ENCODE measurements at places on chromosomes 7 and 10.

- DNase-seq: no peak
These were observed 80.6 kb upstream of the LAMB4 start for GRCh38 chr7:108210796-108211195.

DNA sequence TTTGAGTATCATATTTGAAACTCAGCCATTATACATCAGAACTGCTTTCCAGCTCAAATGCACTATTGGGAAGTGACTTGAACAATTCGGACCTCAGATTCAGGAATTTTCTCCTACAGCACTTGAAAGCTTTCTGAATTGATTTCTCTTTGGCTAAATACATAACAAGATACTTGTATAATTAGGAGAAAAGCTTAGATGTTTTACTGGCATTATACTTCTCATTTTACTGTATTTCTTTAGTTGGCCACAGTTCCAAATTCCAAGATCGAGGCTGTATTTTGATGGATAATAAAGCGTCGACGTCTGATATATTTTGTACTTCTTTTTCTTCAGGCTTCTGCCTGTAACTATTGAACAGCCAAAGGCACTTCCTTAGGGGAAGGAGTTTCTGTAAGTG lies 26.7 kb upstream of the LYZL2 start:
- DNase-seq: no peak

GRCh38 chr7:154907651-154908620 lies 95.0 kb downstream of the PAXIP1 start:
- DNase-seq: no peak

DNA sequence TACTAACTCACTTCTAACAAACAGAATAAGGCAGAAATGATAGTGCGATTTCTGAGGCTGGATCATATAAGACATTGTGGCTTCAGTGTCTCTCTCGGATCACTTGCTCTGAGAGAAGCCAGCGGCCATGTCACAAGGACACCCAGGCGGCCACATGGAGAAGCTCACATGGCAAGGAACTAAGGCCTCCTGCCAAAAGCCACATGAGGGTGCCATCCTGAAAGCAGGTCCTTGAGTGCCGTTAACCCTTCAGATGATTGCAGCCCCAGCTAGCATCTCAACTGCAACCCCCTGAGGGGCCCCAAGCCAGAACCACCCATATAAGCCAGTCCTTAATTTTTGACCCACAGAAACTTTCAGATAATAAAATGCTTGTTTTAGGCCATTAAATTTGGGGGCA lies 6.9 kb upstream of the VDAC2 start:
- no peak for DNase-seq

DNA sequence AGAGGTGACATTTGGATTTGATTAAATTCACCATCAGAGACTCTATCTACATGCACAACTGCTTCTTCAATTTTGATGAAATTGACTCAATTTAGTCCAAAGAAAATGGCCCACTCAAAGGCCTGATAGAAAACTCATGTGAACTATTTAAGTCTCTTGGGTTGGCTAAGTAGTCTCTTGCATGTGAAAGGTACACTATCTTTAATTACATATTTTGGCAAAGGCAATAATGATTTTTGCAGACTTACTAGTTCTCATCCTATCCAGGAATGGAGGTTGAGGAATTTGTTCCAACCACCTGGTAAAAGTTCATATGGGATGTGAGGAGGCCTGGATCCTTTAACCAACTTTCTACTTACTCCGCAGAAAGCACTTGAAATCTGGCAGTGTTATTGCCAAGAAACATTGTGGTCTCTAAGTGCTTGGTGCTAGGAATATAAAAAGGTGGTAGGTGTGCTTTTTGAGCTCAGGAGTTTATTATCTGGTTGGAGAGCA lies 618.6 kb upstream of the MKI67 start:
- DNase-seq: no peak

DNA sequence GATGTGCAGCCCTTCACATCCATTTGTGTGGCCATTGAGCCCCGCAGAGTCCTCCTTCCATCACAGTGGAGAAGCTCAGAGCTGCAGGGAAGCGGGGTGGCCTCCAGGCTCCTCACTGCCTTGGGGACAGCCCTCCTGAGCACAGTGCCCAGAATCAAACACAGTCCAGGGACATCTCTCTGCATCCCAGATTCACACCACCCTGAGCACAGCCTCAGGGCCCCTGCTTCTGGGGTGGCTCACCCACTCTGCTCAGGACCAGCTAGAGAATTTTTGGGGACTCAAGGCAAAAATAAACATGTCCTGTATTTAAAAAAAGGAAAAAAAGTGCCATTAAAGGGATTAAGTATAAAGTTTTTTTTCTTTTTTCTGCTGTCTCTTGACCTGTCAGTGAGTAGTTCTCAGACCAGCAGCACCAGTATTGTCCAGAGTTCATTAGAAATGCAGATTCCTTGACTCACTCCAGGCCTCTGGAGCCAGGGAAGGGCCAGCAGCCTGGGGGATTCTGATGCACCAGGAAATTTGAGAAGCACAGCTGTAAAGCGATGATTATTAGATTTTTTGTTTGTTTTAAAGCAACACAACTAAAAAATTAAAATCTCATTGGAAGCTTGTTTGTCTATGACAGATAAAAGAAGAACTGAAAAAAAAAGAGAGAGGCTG lies 61.6 kb downstream of the ARHGAP22 start:
- no peak for DNase-seq

DNA sequence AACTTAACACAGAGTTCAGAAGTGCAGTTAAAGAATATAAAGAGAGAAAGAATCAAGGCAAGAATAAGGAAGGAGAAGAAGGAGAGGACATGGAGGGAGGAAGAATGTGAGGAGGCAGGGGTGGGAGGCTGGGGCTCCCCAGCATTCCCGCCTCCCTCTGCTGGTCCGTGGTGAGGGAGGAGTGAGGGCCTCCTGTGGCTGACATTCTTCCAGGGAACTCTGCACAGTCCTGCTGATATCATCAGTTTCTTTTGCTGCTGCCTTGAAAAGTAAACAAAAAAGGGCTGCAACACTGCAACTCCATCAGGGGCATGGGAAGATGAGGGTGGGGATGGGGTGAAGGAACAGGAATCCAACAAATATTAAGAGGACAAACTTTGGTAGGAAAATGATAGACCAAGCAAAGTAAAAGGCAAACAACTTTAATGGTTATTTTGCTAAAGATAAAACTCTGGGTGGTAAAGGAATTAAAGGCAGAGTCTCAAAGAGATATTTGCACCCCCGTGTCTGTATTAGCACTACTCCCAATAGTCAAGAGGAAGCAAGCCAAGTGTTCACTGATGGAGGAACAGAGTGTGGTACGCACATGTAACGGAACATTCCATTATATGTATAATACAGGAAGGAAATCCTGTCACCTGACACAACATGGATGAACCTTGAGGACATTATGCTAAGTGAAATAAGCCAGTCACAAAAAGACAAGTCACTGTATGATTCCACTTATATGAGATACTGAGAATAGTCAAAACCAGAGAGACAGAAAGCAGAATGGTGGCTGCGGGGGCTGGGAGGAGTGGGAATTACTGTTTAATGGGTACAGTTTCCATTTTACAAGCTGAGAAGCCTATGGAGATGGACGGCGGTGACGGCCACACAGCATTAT lies 8.0 kb upstream of the SPOCK2 start:
- peak; percentile 46 for DNase-seq

DNA sequence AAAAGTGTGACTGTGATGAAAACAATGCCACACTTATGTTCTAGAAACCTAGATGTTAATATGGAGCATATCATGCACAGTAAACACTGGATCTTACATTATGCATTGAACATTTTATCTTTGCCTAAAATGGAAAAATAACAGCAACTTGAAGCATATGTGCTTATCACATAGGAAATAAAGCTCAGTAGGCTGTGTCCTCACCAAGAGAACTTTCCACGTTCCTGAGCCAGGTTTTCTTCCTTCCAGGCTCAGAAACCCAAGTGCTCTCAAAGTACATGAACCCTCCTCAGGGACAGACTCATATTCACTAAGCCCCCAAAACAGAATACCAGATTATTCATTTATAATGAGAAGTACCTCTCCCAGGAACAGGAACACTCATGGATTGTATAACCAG lies 79.4 kb upstream of the PRKAR2B start:
- DNase-seq: no peak

DNA sequence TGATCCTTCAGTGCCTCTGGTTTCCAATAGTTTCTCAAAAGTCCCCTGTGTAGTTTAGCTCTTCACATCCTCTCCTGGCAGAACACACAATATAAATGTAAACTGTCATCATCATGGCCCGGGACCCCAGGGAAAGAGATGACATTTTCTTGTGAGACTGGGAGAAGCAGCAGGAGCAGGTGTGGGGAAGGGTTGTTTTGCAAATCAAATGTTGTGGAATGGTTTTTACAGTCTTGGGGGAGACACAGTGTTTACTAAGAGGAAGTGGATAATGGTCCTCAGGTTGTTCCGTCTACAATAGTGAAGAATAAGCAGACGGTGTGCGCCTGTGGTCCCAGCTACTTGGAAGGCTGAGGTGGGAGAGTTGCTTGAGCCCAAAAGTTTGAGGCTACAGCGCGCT lies 159.1 kb downstream of the SEC23IP start:
- no peak for DNase-seq

DNA sequence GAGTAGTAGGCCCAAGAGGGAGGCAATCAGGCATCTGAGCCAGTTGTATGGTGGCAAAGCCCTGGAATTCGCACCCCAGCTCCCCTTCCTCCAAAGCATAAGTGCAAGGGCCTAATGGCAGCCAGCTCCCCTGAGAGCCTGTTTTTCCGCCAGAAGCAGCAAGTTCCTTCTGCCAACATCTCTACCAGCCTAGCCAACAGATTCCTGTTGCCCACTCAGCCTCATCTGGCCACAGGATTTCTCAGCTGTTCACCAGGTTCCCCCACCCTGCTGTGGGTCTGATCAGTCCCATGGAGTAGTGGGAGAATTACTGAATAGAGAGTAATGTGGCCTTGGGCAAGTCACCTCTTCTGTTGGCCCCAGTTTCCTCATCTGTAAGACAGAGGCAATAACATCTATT lies 186.2 kb upstream of the PDE1C start:
- DNase-seq: no peak

- no peak for DNase-seq
These were observed 978.6 kb downstream of the SORCS1 start for GRCh38 chr10:106185951-106186350.

DNA sequence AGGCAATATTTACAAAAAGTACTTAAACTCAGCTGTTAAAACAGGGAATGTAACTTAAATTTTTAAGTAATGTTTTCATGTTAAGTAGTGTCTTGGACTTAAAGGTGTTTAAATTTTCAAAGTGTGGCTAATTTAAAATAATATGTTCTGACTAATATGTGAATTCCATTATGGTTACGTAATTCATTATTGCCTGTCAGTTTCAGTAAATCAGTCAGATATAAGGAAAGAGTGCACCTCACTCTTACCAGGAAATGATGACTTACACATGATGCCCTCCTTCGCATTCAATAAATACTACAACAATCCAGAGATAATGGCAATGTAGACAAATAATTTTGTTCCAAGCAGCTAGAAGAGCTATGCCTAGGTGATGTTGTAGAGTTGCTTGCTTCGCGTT lies 69.0 kb upstream of the WNT16 start:
- no peak for DNase-seq

DNA sequence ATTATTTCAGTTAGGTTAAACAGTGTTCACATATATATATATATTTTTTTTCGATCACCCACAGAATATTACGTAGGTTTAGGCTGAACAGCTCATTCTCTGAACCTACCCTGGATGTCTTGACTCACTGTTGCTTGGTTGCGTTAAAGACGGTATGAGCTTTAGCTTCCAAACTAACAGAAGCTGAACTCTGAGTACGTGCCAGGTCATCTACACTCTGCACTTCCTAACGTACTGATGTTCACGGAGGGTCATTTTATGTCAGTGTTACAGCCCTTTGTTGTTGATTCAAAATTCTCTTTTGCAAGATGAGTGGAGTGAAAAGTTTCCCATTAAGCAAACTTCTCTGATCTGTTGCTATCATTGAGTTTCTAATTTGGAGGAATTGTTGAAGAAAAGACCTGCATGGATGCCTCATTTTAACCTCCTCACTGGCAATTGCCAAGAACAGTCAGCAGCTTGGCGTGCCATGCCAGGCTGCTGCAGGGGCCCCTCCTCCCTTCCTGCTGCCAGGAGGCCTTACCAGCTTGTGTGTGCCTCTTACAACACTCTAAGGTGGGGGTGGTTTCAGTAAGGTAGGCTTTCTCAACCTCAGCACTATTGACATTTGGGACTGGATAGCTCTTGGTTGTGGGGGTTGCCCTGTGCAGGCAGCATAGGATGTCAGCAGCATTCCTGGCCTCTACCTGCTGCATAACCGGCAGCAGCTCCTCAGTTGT lies 44.3 kb downstream of the INSYN2A start:
- no peak for DNase-seq

DNA sequence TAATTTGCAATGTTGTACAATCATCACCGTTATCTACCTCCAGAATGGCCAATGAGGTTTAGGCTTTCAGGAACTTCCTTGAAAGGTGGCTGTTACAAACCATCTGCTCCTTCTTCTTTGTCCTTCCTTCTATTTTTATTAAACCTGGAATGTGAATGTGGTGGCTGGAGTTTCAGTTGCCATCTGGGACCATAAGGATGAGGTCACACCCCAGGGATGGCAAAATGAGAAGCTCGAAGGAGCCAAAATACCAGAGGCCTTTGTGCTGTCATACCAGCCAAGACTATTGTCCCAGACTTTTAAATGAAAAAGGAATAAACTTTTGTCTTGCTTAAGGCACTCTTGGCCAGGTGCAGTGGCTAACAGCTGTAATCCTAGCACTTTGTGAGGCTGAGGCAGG lies 30.9 kb upstream of the LMTK2 start:
- no peak for DNase-seq

GRCh38 chr10:122420624-122421007 lies 33.8 kb upstream of the ARMS2 start:
- DNase-seq: no peak

- no peak for DNase-seq
These were observed 172.5 kb downstream of the KIAA1217 start for GRCh38 chr10:24381235-24382010.

DNA sequence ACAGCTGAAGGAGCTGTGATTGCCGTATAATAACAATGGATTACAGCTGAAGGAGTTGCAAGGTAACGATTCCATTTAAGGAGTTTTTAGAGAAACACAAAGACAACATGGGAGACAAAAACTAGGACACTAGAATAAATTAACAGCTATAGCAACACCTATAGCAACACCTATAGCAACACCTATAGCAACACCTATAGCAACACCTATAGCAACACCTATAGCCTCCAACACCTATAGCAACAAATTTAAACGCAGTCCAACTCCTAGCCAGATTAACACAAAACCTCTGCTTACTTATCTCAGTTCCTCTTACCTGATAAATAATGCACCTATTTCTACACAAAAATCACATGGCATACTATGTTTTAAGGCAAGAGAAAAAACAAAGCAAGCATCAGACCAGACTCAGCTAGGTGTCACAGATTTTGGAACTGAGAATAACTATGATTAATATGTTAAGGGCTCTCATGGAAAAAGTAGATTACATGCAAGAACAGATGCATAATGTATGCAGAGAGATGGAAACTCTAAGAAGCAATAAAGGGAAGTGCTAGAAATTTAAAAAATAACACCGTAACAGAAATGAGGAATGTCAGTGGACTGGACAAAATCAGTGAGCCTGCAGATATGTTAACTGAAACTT lies 55.7 kb upstream of the SRPK2 start:
- DNase-seq: no peak

- DNase-seq: no peak
These were observed 40.9 kb downstream of the FRMPD2 start for GRCh38 chr10:48233559-48234005.
